ENCODE measurements at places on chromosomes 1 and 21.

DNA sequence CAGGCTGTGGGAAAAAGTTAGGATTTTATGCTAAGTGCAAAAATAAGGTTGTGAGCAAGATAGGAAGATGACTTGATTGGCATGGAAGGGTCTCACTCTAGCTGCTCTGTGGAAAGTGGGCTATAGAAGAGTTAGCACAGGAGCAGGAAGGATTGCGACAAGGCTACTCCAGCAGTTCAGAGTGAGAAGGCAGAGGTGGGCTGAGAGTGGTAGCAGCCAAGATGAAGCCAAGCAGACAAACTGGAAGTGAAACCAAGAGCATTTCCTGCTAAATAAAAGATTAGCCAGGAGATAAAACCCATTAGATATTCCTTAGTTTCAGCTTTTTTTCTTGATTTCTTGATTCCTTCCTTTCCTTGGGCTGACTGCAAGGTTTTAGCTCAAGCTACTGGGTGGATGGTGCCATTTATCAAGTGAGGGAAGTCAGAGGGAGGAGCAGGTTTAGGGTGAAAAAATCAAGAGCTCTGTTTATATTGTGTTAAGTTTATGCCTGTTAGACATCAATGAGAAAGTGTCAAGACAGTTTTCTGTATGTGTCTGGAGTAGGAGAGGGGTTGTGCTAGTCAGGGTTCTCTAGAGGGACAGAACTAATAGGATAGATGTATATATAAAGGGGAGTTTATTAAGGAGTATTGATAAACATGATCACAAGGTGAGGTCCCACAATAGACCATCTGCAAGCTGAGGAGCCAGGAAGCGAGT is 33.1 kb upstream of the ZNF644 start:
- no peak for DNase-seq

DNA sequence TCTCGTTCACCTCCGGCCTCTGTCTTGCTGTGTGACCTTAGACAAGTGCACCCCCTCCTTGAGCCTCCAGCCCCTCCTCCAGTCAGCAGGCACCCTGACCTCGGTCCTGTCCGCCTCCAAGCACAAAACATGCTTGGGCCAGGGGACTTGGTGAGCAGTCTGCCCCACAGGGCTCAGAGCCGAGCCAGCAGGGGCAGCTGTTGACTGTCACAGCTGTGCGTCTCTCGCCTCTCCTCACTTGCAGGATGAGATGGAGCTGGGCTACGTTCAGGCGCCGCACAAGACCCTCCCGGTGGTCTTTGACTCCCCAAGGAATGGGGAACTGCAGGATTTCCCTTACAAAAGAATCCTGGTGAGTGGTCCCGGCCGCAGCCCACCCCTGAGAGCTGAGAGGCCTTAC is 24.2 kb downstream of the PADI3 start:
- no peak for DNase-seq

GRCh38 chr1:167545349-167545748 is 8.2 kb downstream of the CREG1 start:
- DNase-seq = no peak

GRCh38 chr1:245419461-245419978 is 264.7 kb downstream of the KIF26B start:
- no peak for DNase-seq

GRCh38 chr1:187715483-187715882 is 886.7 kb downstream of the PLA2G4A start:
- DNase-seq = no peak

DNA sequence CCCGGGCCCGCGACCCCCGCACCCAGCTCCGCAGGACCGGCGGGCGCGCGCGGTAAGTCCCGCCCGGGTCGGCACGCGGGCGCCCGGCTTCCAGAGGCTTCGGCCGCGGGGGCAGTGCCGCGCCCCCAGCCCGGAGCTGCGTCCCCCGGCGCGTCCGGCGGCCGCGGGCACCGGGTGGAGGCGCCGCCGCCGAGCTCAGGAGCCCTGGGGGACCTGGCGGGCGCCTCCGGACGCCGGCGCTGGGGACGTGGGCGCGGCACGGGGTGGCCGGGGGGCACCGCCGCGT is 227 bp downstream of the NBL1 start:
- DNase-seq = no peak

- DNase-seq = no peak
Measured at GRCh38 chr1:110702260-110702659, 27.5 kb upstream of the KCNA3 start.

GRCh38 chr1:175773571-175773970 is 30.2 kb upstream of the TNR start:
- DNase-seq = no peak

GRCh38 chr1:94768036-94768435 is 52.1 kb upstream of the SLC44A3 start:
- DNase-seq = no peak

DNA sequence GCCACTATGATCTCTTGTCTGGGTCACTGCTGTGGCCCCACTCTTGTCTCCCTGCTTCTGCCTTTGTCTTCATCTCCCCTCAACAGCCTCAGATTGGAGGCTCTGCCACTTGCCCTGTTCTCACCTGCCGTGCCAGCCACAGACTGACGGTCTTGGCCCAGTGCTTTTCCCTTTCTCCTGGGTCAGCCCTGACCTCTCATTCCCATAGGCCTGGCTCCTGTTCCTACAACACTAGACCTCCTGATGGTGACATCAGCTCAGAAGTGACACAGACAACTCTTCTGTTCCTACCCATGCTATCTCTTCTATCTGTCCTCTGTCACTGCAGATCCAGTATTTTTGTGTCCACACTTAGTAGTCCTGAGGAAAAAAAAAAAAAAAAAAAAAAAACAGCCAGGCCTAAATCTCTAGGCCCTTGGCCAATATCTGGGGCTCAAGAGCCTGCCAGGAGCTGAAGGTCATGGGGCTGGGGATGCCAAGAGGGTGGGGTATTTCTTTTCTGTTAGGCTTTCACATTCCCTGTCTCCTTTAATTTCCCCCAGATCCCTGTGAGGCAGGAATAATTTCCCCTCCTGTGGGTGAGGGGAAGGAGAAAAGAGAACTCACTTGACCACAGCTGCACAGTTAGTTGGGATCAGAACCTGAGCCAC is 42.0 kb upstream of the FOXO6 start:
- DNase-seq = no peak

GRCh38 chr21:21101911-21102310 is 103.7 kb downstream of the NCAM2 start:
- DNase-seq = peak; percentile 39

DNA sequence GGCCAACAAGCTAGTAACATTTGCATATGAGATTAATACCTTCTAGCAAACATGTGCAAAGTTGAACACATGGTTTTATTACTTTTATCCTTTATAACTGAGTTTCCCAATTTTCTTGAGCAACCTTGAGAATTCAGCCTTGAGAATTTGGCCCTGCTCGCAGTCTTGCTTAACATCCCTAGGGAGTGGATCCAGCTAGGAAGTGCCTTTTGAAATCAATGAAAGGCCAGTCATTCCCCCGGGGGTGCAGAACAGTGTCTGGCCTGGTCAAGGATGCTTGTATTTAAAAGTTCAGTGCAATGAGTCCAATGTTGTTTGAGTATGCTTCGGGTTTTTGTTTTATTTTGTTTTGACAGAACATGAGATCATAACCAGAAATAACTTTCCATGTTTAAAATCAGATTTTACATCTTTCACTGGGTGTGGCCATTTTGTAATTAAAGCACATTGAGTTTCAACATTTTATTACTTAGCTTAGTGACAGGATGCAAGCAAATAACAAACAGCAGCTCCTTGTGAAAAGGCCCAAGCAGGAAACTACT is 16.7 kb downstream of the PALMD start:
- no peak for DNase-seq

- no peak for DNase-seq
Measured at GRCh38 chr1:30706528-30706927, 16.9 kb downstream of the MATN1 start.

DNA sequence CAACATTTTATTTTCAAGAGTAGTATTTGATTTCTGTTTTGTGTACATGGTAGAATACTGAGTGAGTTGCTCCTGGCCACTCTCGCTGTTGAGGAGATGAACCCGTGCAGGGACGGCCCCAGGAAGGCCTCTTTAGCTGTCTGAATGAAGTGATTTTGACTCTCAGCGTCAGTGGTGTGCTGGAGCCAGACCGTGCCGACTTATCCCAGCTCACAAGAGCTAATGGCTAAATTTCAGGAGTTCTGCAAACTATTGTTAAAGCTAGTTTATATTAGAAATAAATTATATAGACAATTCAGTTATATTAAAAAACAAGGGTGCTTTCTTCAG is 111.2 kb upstream of the KIF26B start:
- DNase-seq = no peak

DNA sequence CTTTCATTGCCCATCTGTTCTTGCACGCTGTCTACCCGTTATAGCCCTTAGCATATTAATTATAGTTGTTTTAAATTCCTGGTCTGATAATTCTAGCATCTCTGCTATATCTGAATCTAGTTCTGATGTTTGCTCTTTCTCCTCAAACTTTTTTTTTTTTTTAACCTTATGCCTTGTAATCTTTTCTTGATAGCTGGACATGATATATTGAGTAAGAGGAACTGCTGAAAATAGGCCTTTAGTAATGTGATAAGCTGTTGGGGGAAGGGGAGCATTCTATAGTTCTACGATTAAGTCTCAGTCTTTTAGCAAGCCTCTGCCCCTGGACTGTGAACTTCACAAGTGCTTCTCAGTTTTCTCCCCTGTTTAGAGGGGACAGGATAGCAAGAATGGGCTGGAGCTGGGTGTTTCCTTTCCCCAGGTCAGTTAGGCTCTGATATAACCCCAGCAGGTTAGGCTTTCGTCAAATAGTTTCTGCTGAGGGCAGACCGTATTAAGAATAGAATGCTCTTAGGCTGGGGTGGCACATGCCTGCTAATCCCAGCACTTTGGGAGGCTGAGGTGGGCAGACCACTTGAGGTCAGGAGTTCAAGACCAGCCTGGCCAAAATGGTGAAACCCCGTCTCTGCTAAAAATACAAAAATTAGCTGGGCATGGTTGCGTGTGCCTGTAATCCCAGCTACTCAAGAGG is 62.2 kb downstream of the ZFYVE9 start:
- no peak for DNase-seq

GRCh38 chr1:164608651-164609057 is 49.7 kb downstream of the PBX1 start:
- DNase-seq = no peak

DNA sequence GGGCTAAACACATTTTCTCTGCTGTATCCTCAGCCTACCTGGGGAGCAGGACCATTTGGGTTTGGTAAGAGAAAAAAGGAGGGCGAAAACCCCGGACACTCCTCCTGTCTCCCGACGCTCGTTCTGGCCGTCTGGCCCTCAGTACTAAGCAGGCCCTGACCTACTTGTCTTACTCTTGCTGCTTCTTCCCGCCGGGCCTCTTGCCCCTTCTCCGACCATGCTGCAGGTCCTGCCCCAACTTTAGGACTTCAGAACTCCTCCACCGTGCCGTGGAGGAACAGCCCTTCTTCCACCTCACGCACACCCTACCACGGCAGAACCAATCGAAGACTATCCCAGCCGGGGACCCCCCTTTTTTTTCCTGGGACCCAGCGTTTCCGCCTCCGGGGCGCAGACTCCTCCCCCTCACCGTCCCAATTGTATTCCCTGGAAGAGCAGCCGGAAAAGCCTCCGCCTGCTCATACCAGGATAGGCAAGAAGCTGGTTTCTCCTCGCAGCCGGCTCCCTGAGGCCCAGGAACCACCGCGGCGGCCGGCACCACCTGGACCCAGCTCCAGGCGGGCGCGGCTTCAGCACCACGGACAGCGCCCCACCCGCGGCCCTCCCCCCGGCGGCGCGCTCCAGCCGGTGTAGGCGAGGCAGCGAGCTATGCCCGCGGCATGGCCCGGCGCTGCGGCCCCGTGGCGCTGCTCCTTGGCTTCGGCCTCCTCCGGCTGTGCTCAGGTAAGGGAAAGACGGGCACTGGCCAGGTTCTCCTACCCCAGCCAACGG is at the start of gene CHRNB2:
Gene CHRNB2, plus strand, starts transcription at position 393 of the 771 bp plus-strand sequence. Its CDS starts 267 bp downstream, at position 660.
- DNase-seq = peak; percentile 36

DNA sequence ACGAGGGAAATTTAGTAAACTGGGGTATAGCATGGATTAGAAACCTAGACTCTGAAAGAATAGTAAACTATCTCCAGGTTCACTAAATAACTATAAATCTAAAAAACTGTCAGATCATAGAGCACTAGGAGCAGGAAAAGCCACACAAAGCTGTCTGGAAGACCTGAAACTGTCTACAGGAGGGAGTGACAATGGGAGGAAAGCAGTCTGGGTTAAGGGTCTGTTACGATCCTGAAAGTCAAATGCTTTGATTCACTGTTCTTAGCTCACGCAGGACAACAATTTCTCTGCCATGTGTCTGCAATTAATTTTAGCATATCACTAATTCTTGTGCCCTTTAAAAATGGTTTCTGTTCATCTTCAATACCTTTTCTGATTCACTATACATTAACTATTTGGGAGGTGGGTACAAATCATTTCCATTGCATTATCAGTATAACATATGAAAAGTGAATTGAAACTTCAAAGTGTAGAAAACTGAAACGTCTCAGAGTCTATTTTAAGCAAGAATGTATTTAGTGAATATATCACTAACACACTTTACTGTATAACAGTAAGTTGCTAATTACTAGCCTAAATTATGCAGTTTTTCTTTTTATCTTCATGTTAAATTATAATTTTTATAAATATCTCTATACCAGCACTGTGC is 18.4 kb downstream of the CEP170 start:
- DNase-seq = no peak

DNA sequence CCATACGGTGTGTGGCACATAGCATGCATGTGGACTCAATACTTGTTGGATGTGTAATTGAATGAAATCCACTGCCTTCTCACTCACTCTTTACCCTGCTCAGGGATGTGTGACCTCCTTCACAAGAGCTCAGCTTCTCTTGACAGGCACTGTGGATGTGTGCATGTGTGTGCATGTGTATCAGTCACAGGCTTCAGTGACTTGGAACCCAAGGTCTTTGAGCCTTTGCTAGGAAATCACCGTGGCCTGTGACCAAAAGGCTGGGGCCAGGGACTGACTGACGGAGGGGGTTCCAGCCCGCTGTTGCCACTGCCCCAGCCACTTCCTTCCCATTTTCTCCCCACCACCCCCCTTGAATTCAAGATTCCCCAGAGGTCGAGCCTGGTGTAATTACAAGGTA is 144.4 kb upstream of the POU3F1 start:
- DNase-seq = no peak

- DNase-seq = no peak
Measured at GRCh38 chr1:167033646-167034045, 44.6 kb downstream of the MAEL start.

DNA sequence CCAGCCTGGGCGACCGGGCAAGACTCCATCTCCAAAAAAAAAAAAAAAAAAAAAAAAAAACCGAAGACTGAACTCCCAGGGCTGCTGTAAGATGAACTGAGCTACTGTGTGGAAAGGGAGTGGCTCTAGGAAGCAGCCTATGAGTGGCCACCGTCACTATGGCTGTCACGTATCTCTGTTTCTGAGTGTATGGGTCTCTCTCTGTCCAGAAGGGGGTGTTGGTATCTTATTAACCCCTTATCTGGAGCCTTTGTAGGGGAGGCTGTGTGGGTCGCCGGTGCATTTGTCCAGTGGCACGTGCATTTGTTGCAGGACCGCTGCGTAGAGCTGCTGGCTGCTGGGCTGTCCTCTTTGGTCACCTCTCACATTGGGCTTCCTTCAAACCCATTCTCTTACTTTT is 326.6 kb downstream of the CAMTA1 start:
- no peak for DNase-seq

All from hippocampal formation (tissue), 2 donors.